ENCODE measurements at places on chromosomes 11 and 22. TPM values are rescaled to one million over a fixed set of nuclear protein-coding genes. Genes with fewer than 3 reads are reported as not detected.

- DNase-seq: no peak
These were observed 588.4 kb downstream of the METTL15 start for GRCh38 chr11:28696591-28696990.

GRCh38 chr22:37982151-37982785 lies 2.1 kb downstream of the SOX10 start:
- no peak for DNase-seq

DNA sequence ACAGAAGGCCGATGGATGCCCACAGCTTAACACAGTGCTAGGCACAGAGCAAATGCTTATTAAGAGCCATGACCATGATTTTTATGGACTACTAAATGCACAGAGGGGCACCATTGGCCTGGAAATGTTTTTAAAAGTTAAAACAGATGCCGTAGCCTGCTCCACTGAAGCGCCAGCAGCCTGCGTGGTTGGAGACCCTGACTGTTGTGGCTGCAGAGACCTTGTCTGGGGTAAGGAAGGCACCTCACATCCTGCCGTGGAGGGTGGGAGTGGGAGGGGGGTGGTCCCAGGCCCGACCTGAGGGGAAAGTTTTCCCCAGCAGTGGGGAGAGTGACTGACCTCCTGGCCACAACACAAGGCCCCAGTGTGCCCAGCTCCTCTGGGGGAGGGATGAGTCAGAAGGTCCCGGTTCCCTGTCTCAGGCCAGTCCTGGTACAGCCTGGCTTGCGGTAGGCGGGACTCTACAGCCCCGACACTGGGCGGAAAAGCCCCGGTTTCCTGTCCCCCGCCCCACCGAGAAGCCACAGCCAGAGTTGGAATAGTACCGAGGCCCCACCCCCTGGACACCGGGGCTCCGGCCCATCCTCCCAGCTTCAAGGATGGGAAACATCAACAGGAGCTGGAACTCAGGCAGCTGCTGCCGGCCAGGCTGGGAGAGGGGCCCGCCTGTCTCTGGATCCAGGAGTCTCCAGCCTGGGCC lies 7.0 kb downstream of the CHST1 start:
- no peak for DNase-seq

- DNase-seq: peak; percentile 23
These were observed 712 bp downstream of the CERK start for GRCh38 chr22:46737105-46737975.

- DNase-seq: no peak
These were observed 19.0 kb upstream of the MPPED2 start for GRCh38 chr11:30605036-30605605.

- DNase-seq: no peak
These were observed 5.2 kb upstream of the OAF start for GRCh38 chr11:120205596-120206161.

DNA sequence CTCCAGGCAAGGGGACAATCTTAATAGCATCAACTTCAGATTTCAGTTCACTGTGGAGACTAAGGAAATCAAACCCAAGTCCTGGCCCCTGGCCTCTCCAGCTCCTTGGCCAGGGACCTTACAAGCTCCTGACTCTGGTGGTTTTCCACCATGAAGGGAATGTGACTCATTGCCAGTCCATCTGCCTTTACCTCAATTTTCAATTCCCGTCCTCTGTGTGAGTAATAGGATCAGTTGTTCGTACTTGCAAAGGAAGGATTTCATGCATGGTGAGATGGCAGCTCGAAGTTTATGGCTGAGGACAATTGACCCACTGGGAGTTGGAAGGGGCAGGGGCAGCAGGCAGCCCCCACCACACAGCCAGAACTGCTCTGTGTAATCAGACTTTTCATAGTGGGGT lies 42.5 kb downstream of the INSC start:
- DNase-seq: no peak

- no peak for DNase-seq
These were observed 7.4 kb downstream of the GDPD4 start for GRCh38 chr11:77294040-77294439.

DNA sequence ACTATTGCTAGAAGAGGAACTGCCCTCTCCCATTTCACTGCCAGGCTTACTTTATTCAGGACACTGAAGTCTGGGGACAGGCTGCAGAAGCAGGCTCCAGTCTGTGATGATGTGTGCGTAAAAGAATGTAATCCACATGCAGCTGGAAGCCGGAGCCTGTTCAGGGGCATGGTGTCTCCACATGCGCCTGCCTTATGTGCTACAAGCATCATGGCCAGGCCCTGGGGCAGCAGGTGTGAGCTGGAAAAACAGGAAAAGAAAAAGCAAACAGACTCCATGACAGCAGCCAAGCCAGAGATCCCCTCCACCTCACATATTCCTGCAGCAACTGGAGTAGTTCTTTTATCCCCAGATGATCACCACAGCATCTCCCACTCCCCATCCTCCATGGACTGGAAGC lies 33.4 kb downstream of the ARFGAP2 start:
- no peak for DNase-seq

- DNase-seq: peak; percentile 87
These were observed 13.8 kb upstream of the TEF start for GRCh38 chr22:41367680-41368542.

- DNase-seq: no peak
These were observed 188.4 kb downstream of the ADAMTS15 start for GRCh38 chr11:130636722-130637464.

GRCh38 chr11:8839306-8839956 lies 71.6 kb upstream of the AKIP1 start:
- DNase-seq: no peak

DNA sequence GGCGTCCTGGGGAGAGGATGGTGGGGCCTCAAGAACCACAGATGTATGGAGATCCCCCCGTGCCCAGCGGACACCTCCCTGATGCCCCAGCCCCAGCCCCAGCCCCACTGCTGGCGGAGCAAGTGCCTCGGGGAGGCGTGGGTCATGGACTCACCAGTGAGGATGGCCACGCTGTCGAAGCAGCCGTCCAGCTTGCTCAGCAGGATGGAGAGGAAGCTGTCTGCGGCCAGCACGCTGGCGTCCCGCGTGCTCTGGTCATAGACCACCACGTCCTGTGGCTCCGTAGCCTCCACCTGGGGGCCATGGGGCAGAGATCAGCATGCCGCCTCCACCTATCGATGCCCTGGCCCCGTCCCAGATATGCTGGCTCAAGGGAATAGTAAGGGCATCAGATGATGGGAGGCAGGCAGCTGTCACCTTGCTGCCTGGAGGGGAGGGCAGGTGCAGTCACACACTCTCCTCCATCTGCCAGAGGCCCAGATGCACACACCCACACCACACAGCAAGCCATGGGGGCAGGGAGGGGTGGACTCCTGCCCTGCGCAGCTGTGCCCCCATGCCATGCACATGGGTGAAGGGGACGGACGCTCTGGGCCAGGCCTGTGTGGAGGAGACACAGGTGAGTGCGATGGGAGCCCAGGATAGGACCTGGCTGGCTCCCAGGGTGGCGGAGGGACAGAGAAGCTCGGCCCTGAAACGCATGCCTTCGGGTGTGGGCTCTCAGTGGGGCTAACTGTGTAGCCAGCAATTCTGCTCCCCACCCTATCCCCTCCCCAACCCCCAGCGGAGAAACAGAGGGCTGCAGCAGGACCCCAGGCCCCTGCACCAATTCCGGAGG lies 8.2 kb downstream of the DUSP8 start:
- no peak for DNase-seq

DNA sequence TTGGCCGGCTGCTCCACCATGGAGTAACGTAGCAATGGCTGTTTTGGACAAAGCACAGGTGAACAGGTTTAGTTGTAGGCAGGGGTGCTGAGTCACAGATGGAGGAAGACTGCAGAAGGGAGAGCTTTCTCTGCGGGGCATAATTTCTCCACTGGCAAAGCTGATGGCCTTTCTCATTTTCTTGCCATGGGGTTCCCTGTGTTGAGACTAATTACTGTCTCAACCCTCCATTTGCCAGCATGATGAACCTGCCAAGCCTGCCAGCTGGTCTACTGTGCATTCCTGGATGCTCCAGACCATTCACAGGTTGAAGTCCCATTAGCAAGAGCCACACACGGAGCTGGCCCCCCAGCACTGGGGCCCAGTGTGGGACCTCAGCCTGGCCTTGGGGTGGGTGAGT lies 202.4 kb downstream of the BARX2 start:
- DNase-seq: peak; percentile 92

GRCh38 chr11:57646194-57646798 lies 3.4 kb downstream of the YPEL4 start:
- peak; percentile 39 for DNase-seq

DNA sequence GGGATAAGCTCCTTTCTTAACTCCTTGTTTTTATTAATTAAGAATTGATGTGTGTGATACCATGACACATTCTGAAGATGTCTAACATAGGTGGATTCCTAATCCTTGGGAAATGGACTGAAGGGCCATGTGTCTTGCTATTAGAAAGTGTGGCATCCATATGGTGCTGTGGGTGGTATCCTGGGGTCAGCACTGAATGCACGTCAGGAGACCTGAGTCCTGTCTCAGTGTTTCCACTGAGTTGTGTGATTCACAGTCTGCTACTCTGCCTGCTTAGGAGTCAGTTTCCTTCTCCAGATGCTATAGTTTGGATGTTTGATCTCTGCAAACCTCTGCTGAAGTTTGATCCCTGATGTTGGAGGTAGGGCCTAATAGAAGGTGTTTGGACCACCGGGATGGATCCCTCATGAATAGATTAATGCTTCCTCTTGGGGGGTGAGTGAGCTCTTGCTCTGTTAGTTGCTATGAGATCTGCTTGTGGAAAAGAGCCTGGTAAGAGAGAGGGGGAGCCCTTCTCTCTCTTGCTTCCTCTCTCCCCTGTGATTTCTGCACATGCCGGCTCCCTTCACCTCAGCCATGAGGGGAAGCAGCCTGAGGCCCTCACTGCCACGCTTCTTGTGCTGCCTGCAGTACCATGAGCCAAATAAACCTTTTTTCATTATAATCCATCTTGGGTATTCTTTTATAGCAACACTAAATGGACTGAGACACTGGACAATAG lies 666.5 kb downstream of the NTM start:
- DNase-seq: peak; percentile 32

- DNase-seq: no peak
These were observed 8.3 kb downstream of the ST3GAL4 start for GRCh38 chr11:126363706-126364248.

DNA sequence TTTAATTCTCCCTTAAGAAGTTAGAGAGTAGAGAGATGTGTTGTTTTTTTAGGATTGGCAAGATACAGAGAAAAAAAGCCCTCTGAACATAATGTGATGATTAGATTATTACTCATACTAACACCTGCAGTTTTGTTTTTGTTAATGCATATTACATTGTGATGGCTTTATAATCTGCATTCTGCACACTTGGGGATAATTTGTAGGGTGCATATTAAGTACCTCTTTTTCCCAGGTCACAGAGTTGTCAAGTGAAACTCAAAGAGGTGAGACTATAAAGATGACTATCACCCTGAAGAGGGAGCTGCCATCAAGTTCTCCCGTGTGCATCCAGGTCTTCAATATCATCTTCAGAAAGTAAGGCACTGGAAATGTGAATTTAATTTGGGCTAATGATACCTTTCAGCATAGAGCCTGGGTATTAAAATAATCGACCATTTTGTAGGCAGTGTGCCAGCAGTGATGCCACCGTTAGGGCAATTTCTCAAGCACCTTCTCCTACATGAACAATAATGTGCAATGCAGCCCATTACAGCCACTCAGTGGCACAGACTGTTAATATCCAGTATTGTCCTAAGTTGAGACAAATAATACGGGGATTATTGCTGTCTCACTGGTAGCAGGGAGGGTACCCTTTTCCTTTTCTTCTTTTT lies 16.2 kb downstream of the PIWIL4 start:
- DNase-seq: no peak

DNA sequence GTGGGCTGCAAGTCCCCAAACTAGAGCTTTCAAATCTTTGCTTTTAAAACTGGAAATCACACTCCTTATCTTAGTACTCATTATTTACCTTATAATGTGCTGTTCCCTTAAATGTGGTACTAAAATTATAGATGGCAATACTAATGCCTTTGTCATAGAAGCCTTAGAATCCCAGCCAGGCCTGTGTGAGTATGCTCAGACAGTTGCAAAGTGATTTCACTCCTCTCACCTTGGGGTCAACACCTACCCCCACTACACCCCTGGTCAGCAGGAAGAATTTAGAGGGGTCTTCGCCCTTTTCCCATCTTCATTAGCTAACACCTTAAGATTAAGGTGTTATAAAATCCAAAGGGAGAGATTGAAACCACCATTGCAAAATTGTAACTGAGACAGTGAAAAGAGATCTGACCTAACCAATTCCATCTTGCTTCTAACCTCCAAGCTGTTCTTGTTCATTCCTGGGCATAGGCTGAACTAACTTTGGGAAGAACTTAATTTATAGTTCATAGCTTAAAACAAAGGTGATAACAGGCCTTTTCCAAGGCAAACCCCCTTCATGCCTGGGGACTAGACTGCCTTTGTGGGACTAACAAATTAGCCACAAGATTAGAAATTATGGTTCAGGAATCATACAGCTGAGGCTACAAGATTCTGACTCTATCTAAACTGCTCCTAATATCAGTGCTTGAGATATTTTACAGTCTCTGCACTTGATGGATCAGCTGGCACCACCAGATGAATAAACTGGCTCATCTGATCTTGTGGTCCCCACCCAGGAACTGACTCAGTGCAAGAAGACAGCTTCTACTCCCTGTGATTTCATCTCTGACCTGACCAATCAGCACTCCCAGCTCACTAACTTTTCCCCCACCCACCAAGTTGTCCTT lies 10.4 kb upstream of the MRPL17 start:
- DNase-seq: no peak

DNA sequence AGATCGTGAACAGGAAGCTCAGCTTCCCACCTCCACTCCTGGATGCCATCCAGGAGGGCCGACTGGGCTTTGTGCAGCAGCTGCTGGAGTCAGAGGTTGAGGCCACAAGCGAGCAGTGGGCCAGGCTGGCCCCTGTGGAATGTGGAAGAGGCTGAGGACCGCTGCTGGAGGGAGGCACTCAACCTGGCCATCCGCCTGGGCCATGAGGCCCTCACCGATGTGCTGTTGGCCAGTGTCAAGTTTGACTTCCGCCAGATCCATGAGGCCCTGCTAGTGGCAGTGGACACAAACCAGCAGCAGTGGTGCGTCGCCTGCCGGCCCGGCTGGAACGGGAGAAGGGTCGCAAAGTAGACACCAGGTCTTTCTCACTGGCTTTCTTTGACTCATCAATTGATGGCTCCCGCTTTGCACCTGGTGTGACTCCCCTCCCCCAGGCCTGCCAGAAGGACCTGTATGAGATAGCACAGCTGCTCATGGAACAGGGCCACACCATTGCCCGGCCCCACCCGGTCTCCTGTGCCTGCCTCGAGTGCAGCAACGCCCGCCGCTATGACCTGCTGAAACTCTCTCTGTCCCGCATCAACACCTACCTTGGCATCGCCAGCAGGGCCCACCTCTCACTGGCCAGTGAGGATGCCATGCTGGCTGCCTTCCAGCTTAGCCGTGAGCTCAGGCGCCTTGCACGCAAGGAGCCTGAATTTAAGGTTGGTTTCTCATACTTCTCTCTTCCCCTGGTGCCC lies 24.9 kb downstream of the ART5 start:
- no peak for DNase-seq

Gene SMC1B
- not detected for total RNA-seq

Gene PIK3IP1
- total RNA-seq: 12.5 TPM

Gene LRRC56
- 0.03 TPM for total RNA-seq

Gene MMP10
- 42.3 TPM for total RNA-seq

Gene TMPRSS13
- not detected for total RNA-seq

Gene ANO9
- 0.31 TPM for total RNA-seq

Gene RFPL3
- total RNA-seq: not detected

Gene OPCML
- not detected for total RNA-seq

Gene SYT12
- 1.1 TPM for total RNA-seq

Gene CASP5
- total RNA-seq: not detected

Gene VSIG2
- not detected for total RNA-seq

Gene CRYBB1
- total RNA-seq: not detected

Gene MAPK8IP1
- total RNA-seq: 38.5 TPM

Gene OR6A2
- total RNA-seq: 0.24 TPM

Gene MRGPRE
- not detected for total RNA-seq

All from G401 (cell line).